ENCODE measurements at places on chromosomes 1 and 21.

GRCh38 chr1:206793620-206794019 is 21.3 kb upstream of the IL10 start:
- no peak for DNase-seq

- DNase-seq, result no peak
Observed at GRCh38 chr1:110320168-110320518, 19.0 kb upstream of the RBM15 start.

DNA sequence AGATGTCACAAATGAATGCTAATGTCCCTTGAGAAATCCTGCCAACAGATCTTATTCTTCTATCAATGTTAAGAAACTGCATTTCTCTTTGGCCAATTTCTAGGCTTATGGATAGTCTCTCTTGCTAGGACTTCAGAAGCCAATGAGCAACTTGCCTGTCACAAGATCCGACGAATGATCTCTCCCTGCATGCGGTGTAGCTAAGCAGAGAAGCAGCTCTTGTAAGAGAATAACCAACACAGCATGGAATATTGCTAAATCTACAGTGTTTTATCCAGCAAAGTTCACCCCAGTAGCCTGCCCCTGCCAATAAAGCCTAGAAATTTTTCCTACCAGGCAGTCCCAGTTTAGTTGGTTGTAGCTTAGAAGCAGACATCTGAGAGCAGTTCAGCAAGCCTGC is 2.1 kb upstream of the SLC44A5 start:
- no peak for DNase-seq

- DNase-seq, result no peak
Observed at GRCh38 chr1:232452117-232452516, 177.8 kb downstream of the SIPA1L2 start.

DNA sequence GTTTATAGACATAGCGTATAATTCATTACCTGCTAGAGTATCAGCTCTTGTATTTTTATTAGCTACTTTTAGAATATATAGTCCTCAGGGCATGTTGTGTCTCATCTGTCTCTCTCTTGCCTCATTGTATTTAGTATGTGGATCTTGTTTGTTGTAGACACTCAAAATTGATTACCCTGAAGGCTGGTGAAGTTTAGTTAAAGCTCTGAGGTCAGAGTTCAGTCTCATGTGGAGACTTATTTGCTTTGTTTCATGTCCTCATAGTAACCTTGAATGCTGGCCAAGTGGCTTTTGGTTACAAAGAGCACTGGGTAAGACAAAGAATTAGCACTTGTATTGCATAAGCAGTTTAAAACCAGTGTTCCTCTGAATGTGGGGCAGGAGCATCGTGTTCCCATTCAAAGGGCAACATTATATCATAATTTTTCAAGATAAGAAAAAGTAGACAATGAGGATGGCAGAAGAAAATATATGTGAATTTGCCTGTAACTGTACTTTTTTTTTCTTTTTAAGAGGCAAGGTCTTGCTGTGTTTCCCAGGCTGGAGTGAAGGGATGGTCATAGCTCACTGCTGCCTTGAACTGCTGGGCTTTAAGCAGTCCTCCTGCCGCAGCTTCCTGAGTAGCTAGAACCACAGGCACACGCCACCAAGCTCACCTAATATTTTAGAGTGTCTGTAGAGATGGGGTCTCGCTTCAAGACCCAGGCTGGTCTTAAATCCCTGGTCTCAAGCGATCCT is 17.4 kb downstream of the CNST start:
- DNase-seq, result no peak

DNA sequence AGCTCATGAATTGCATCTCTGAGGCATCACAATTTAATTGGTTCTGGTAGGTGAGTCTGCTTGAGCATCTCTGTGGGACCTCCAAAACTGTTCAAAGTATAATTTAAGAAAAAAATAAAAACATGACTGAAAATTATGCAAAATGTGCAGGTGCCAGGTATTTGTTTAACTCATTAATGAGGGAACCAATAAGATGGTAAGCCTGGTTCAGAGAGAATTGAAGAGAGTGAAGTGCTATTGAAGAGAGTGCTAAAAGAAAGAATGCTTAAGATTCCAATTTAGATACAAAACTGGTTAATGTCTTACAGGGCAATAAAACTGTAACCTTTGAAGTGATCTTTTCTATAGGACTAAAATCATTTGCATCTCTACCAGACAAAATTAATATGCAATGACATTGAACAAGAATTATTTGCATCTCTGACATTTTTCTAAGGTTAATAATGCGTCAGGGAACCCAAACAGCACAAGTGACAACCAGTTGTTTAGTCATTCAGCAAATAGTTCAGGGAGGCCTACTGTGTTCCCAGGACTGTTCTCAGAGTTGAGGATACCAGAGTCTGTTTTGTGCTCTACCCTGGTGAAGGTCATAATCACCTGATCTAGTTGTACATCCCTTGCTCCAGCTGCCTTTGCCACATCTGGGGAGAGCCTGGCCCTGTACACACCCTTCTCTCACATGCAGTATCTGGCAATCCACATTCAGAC is 183.5 kb downstream of the PATJ start:
- DNase-seq, result no peak

GRCh38 chr1:226086776-226087175 is 24.3 kb downstream of the H3-3A start:
- no peak for DNase-seq

DNA sequence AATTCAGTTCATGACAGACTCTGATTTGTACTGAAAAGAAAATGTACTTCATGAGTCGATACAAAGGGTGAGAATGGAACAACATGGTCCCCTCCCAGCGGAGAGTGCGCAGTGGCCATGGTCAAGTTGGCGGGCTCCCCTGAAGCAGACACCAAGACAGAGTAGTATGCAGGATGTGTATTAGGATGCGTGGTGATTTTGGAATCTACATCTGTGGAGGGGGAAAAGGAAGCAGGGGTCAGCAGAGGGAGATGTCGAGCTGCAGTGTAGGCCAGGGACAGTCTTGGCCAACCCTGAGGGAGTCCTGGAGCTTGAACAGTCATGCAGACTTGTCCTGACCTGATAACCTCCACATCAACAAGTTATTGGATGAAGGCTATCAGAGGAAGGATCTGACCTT is 481.0 kb downstream of the OMA1 start:
- no peak for DNase-seq

GRCh38 chr1:221411283-221411682 is 330.6 kb downstream of the DUSP10 start:
- DNase-seq, result no peak

DNA sequence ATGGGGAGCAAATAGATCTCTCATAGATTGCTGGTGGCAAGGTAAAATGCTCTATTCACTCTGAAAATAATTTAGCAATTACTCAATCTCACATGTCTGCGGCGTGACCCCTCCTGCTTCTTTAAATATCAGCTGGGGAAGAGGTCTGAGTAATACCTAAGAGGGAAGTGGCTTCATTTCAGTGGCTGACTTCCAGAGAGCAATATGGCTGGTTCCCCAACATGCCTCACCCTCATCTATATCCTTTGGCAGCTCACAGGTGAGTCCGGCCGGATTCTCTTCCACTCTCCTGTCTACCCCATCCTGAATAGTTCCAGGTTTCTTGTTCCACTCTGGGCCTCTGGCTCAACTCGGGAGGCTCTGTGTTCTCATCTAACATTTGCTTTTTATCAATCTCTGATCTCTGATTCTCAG is at the start of gene SLAMF7:
Gene SLAMF7, plus strand, starts transcription at position 150 of the 414 bp plus-strand sequence. Its CDS starts 55 bp downstream, at position 205.
- DNase-seq, result peak; percentile 45

GRCh38 chr1:210072896-210073504 is 135.0 kb downstream of the SYT14 start:
- no peak for DNase-seq

GRCh38 chr1:228011721-228012311 is 5.0 kb downstream of the WNT3A start:
- no peak for DNase-seq

- no peak for DNase-seq
Observed at GRCh38 chr1:42951588-42951987, 7.1 kb downstream of the SLC2A1 start.

- no peak for DNase-seq
Observed at GRCh38 chr1:78799926-78800325, 150.3 kb downstream of the IFI44 start.

GRCh38 chr1:31753707-31754349 is 10.3 kb downstream of the ADGRB2 start:
- DNase-seq, result no peak

DNA sequence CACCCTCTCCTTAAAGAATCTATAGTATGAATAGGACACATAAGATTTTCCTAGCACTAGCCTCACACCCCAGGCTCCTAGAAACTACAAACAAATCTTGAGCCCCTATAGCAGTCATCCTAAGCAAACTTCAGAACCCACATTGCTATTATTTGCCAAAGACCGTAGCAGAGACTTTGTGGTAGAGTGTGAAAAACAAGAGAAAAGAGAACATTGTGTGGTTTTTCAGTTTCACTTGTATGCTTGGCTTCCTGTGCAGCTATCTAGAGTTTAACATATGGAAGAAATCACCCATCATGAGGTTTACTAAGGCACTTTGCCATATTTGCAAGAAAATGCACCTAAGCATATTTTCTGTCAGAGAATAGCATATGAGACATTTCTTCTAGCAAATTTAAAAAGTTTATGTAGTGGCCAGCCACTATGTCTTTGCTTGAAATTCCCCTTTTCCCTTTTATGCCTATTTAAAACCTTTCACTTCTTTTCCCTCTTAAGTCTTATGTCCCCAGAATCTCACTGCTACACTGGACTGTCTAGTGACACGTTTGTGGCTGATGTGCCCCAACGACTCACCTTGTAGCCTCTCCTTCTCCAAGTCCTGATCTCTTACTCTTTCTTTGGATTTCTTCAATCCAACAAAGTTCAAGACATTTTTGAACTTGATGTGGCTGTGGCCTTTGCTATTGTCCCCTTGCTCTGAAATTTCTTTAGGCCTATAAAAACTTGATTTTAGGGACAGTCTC is 25.6 kb downstream of the CCDC190 start:
- DNase-seq, result no peak

- no peak for DNase-seq
Observed at GRCh38 chr1:159163614-159164228, 7.7 kb upstream of the CADM3 start.

- DNase-seq, result no peak
Observed at GRCh38 chr1:108585313-108585712, 25.4 kb downstream of the EEIG2 start.

DNA sequence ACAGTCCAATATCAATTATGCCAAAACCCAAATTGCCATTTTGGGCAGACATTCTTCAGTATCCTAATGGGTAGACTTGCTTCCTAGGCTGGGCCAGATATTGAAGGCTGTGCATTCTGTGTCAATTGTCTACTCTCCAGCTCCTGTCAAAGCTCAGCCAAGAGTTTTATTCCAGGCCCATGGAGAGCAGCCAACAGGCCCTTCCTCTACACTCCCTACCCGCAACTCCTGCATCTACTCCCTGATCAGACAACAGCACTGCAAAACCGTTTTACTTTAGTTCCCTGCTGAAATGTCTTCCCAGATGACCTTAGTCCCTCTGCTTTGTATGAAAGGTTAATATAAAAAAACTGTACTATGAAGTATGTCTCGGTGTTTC is 6.6 kb upstream of the ADORA3 start:
- DNase-seq, result no peak

DNA sequence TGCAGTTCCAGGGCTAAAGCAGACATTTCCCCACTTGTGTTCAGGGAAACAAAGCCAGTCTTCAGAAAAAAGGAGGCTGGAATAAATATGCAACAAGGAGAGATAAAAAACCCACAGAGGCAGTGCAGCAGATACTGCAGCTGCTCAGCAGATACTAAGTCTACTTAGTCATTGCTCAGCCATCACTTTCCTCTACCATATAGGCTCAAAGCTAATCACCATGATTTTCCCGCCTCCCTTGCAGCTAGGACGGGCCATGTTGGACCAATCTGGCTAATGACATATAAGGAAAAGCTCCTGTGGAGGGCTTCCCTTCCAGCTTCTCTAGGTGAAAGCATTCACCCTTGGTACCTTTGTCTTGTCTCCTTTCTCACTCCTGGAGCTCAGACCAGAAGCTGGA is 10.0 kb upstream of the EFHD2 start:
- DNase-seq, result no peak

GRCh38 chr1:118982821-118983557 is 5.2 kb downstream of the TBX15 start:
- DNase-seq, result no peak

- no peak for DNase-seq
Observed at GRCh38 chr1:147478521-147478920, 62.8 kb upstream of the BCL9 start.

DNA sequence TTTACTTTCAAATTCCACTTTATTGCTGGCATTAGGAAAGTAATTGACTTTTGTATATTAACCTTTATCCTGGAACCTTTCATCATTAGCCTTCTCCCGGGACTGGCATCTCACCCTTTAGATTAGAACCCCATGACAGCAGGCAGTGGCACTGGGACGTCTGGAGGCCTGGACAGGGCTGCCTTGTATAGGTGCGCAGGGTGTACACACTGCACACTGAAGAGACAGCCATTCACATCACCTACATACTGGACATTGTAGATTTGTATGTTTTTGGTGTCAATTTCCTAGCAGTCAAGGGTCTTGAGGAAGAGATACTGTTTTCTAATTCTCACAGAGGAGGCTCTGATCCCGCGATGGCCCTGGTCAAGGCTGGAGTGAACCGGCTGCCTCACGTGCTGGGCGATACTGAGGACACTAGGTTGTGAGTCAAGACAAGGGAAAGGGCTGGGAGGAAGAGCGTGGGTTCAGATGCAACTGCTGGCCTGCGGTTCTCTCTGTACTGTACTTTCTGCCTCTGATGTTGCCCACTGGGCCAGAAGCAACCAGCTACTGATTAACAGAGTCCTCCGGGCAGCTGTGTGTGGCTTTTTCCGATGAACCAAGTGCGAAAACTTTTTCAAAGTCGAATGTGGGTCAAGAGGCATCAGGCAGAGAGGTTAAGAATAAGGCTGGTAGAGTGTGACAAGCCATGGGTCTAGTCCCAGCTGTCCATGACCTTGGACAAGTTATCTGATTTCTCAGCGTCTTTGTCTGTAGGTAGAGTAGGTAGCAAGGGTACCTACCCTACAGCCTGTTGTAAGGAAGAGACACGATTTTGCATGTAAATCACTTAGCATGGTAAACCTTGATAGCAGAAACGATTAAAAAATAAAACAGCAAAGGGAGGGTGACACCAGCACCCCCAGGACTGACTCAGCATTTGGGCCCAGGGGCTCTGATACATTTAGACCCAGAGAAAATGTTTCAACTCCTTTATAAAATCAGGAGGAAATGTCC is 38.2 kb upstream of the SLC25A33 start:
- no peak for DNase-seq

GRCh38 chr1:154501423-154502065 is 475 bp upstream of the TDRD10 start:
- no peak for DNase-seq

GRCh38 chr1:119827010-119827409 is 15.8 kb upstream of the REG4 start:
- no peak for DNase-seq

Data from T-cell (primary cell).